ENCODE measurements at places on chromosomes 6 and 20.

GRCh38 chr6:156199182-156199581 is 578.0 kb upstream of the ARID1B start:
- DNase-seq = no peak

GRCh38 chr6:6218759-6219085 is 101.7 kb downstream of the F13A1 start:
- DNase-seq = no peak

DNA sequence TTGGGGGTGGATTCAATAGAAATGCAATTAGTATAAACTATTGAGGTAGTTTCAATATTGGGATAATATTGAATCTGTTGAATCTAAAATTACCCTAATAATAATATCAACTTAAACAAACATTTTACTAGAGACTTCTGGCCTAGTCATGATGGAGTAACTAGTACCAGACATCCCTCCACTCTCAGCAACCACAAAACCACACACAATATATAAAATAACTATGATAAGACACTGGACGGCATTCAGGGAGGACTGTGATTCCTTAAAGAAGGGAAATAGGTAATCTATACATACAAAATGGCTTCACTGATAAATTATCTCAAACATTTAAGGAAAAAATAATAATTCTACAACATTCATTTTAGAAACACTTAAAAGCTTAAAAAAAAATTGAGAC is 38.9 kb upstream of the TMEM14A start:
- no peak for DNase-seq

DNA sequence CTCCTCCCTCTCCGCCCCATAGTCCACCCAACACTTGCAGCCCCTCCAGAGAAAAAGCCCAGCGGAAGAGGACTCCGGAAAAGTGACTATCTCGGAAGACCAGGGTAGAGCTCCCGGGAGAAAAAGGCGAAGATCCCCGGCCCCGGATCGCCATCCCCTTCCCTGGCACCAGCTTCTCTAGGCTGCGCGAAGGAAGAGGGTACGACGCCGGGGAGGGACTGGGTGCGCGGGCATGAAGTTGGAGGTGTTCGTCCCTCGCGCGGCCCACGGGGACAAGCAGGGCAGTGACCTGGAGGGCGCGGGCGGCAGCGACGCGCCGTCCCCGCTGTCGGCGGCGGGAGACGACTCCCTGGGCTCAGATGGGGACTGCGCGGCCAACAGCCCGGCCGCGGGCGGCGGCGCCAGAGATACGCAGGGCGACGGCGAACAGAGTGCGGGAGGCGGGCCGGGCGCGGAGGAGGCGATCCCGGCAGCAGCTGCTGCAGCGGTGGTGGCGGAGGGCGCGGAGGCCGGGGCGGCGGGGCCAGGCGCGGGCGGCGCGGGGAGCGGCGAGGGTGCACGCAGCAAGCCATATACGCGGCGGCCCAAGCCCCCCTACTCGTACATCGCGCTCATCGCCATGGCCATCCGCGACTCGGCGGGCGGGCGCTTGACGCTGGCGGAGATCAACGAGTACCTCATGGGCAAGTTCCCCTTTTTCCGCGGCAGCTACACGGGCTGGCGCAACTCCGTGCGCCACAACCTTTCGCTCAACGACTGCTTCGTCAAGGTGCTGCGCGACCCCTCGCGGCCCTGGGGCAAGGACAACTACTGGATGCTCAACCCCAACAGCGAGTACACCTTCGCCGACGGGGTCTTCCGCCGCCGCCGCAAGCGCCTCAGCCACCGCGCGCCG is 822 bp downstream of the FOXQ1 start:
- DNase-seq = peak; percentile 65

GRCh38 chr6:45432977-45433376 is 55.2 kb upstream of the SUPT3H start:
- DNase-seq = no peak

- no peak for DNase-seq
Observed at GRCh38 chr6:12527339-12527738, 189.2 kb upstream of the PHACTR1 start.

GRCh38 chr6:88163616-88164015 is 2.5 kb downstream of the CNR1 start:
- DNase-seq = no peak

DNA sequence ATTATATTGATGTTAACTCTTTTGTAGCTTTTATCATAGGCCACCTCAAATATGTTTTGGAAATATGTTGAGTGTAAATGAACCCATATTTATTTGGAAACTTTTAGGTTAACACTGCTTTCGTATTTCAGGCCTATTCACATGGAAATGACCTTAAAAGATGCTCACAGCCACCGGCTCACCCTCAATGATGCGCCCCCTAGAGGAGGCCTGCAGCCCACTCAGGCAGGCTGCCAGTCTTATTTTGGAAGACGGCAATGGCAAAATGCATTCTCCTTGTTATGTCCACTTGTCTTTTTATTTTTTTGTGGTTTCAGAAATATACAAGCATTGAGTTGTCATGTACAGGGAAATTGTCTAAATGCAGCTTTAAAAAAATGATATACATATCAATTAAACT is 869.7 kb downstream of the PHF3 start:
- DNase-seq = no peak

DNA sequence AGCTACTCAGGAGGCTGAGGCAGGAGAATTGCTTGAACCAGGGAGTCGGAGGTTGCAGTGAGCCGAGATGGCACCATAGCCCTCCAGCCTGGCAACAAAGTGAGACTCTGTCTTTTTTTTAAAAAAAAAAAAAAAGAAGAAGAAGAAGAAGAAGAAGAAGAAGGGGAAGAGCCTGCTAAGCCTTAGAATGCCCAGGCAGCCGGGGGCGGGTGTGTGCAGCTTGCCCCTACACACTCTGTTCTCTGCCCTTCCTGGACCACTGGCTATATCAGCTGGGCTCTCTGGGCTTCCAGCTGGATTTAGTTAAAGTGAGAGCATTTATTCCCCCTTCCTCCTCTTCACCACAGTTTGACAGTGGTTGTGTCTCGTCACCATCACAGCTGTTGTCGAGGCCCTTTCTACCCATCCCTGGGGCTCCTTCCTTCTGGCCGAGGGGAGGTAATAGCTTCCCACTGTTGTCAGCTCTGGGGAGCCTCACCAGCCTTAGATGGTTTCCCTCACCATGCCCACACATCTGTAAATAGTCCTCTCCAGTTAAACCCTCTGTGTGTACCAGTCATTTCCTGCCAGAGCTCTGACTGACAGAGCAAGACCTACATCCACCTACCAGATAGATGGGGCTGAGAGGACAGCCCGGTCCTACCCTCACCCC is 77.6 kb downstream of the TRERF1 start:
- no peak for DNase-seq

GRCh38 chr6:6003621-6004366 is 2.9 kb downstream of the NRN1 start:
- DNase-seq = peak; percentile 90

- DNase-seq = no peak
Observed at GRCh38 chr6:159877256-159877808, 13.5 kb upstream of the MAS1 start.

DNA sequence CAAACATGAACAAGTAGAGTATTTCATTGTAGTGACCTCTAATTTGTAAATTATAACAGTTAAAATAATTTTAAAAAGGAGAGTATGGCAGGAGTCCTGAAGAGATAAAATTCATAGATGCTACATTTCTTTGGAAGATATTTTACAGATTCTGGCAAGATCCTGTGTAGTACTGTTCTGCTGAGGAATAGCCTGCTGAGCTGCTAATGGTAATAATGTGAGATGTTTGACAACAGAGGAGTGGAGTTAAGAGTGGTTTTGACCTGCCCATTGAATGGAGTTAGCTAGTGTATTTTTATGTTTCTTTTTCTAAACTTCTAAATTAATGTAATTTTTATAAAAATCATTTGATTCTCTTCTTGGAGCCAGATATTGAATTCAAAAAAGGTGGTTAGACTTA is 11.8 kb downstream of the CLVS2 start:
- no peak for DNase-seq

DNA sequence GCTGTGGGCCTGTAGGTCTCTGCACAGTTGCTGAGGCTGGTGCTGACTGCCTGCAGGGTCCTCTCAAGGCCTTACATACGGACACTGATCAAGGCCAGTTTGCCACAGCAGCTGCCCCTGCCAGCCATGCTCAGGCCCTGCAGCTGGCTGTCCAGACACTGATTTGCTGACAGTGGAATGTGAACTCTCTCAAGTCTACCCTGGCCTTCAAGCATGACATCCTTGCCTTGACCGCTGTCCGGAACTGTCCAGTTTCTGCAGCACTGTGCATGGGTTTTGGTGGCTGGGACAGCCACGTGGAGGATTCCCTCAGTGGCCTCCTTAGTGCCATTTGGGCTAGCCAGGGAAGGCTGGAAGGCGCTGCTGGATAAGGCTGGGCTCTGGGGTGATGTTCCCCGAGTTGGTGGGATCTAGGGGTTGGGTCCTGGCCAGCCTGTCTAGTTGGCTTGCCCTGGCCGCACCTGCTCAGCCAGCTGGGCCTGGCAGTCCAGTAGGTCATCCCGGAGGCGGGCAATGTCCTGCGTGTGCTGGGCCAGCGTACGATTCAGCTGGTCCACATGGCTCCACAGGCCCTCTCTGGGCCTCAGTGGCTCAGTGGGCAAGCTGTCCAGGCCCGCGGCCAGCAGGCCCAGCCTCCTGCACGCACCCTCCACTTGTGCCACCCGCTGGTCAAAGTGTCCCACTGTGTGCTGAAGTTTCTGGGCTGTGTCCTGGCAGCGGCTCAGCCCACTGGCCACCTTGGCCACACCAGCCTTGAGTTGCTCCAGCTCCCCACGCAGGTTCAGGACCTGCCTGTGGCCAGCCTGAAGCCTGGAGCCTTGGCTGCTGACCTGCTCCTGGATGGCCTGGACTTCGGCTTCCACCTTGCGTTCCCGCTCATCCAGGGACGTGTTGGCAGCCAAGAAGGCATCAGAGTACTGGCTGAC is 5.5 kb downstream of the EMILIN3 start:
- DNase-seq = no peak

DNA sequence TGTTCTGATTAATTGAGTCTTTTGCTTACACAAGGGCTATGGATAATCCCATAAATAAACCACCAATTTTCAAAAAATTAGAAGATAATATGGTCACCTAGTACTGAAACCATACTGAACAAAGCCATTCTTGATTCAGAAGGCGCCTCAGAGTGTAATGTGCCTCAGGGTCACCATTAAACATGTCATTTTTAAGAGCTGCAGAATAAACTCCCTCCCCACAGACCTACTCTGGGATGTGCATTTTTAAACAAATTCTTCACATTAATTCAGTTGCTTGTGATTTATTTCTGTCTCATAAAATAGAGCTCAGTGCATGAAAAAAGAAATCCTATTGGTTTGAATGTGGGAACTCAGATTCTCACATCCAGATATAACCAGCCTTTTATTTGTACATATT is 202.1 kb upstream of the HEY2 start:
- DNase-seq = no peak

GRCh38 chr6:157221049-157221816 is 102.1 kb downstream of the TMEM242 start:
- peak; percentile 87 for DNase-seq

DNA sequence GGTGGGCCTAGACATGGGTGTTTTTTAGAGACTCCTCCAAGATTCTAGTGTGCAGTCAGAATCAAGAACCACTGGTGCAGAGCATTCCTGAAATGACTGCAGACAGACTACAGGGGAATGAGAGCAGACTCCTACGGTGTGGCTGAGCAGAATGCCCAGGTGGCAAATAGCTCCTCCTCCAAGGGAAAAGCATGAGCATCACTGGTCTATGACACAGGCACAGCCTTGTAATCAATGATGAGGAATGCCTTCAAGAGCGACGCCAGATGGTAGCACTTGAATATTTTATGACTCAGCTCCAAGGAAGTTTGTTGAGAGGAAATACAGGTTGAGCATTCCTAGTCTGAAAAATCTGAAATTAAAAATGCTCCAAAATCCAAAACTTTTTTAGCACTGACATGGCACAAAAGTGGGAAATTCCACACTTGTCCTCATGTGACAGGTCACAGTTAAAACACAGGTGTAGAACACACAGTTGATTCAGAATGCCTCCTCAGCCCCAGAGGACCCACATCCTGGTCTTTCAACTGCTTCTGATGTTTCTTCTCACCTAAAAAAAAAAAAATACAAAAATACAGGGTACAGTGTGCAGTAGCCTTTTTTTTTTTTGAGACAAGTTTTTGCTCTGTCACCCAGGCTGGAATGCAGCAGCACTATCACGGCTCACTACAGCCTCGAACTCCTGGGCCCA is 10.6 kb upstream of the FAM8A1 start:
- DNase-seq = peak; percentile 47

GRCh38 chr6:61200444-61200843 is 1085.6 kb downstream of the KHDRBS2 start:
- no peak for DNase-seq

- DNase-seq = no peak
Observed at GRCh38 chr6:158879180-158879579, 60.0 kb upstream of the EZR start.

GRCh38 chr20:44475372-44475693 is 341 bp upstream of the TTPAL start:
- no peak for DNase-seq

DNA sequence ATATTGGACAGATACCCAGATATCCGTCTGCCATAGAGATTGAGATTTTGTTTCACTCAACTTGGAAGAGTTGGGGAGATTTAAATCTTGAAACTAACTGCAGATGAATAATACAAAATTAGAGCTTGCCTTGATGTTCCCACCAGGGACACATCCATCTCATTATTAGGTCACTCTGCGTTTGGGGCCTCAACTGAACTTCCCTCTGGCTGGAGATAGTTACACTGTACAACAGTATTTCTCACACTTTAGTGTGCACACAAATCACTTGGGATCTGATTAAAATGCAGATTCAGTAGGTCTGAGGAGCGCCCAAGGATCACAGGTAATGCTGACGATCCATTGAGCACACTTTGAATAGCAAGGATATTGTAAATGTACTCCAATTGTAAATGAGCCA is 35.0 kb upstream of the ADTRP start:
- DNase-seq = no peak

GRCh38 chr6:26286168-26286877 is 78.7 kb upstream of the BTN3A2 start:
- DNase-seq = peak; percentile 93

DNA sequence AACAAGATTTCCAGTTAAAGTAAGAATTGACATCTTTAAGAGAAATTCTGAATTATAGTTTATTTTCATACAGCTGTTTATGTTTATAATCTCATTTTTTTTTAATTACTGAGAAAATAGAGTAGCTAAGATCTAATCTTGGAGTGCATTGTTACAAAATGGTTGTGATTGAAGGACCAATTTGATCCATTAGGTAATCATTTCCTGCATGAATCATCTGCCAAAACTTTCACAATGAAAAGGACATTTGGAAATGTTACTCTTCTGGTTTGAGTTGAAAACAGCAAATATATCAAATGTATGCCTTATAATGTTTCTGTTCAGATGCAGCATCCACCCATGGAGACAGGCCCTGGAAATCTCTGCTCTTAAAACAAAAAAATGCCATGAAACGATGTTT is 19.0 kb downstream of the TUBB2A start:
- no peak for DNase-seq

GRCh38 chr20:967796-968742 is 34.0 kb downstream of the RSPO4 start:
- DNase-seq = no peak

All from retina (tissue), 1 donor.